ENCODE measurements at places on chromosomes 3 and 15. TPM values are rescaled to one million over a fixed set of nuclear protein-coding genes. Genes with fewer than 3 reads are reported as not detected.
A peak's percentile ranks its signal among the peaks of the same experiment; 100 is the strongest.

DNA sequence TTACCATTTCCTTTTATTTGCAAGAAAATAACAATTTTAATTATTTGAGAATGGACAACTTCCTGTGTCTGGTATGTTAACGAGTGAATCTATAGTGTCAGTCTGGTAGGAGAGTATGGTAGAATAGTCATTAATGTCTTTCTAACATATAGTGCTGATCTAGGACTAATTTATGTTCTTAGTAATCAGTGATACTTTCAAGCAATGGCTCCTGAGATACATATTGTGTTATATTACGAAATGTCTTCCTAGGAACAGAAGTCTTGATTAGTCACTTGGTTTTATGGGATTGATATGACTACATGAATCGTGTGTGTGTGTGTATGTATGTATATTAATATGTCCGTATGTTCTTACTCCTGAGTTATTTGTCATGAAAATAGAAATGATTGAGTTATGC, 66.6 kb upstream of the PAQR5 start:
- no peak for DNase-seq
- H3K27ac ChIP-seq = no peak overlapping the region

GRCh38 chr15:98039596-98039995, 79.1 kb downstream of the ARRDC4 start:
- H3K27ac ChIP-seq = no peak overlapping the region
- H3K4me3 ChIP-seq = no peak overlapping the region
- H3K4me1 ChIP-seq = peaks cover 10% of the 10 kb centered on the region
- DNase-seq = no peak

- no peak overlapping the region for H3K27ac ChIP-seq
- no peak for DNase-seq
- H3K4me1 ChIP-seq = no peaks in the 10 kb centered on the region
- H3K4me3 ChIP-seq = no peak overlapping the region
Observed at GRCh38 chr15:20349774-20350498, 191.7 kb downstream of the GOLGA6L6 start.

- no peak overlapping the region for H3K4me3 ChIP-seq
- DNase-seq = no peak
- no peak overlapping the region for H3K27ac ChIP-seq
- no peaks in the 10 kb centered on the region for H3K36me3 ChIP-seq
Observed at GRCh38 chr15:90565866-90566265, 36.1 kb downstream of the CRTC3 start.

- H3K27me3 ChIP-seq = no peaks in the 10 kb centered on the region
- H3K4me1 ChIP-seq = no peaks in the 10 kb centered on the region
- H3K4me3 ChIP-seq = no peak overlapping the region
- H3K27ac ChIP-seq = no peak overlapping the region
Observed at GRCh38 chr3:190265796-190266195, 56.5 kb downstream of the CLDN1 start.

- no peak overlapping the region for H3K27ac ChIP-seq
- no peaks in the 10 kb centered on the region for H3K4me1 ChIP-seq
- H3K27me3 ChIP-seq = no peaks in the 10 kb centered on the region
- no peaks in the 10 kb centered on the region for H3K36me3 ChIP-seq
- no peak for DNase-seq
Observed at GRCh38 chr3:154085071-154085470, 36.1 kb upstream of the ARHGEF26 start.

GRCh38 chr3:184804801-184805200, 7.2 kb upstream of the VPS8 start:
- no peaks in the 10 kb centered on the region for H3K27me3 ChIP-seq
- no peak for DNase-seq
- H3K27ac ChIP-seq = no peak overlapping the region
- H3K36me3 ChIP-seq = no peaks in the 10 kb centered on the region
- H3K4me3 ChIP-seq = no peak overlapping the region

- no peak overlapping the region for H3K27ac ChIP-seq
- H3K36me3 ChIP-seq = no peaks in the 10 kb centered on the region
- no peak overlapping the region for H3K4me3 ChIP-seq
Observed at GRCh38 chr3:157872902-157873301, 233.3 kb downstream of the SHOX2 start.

DNA sequence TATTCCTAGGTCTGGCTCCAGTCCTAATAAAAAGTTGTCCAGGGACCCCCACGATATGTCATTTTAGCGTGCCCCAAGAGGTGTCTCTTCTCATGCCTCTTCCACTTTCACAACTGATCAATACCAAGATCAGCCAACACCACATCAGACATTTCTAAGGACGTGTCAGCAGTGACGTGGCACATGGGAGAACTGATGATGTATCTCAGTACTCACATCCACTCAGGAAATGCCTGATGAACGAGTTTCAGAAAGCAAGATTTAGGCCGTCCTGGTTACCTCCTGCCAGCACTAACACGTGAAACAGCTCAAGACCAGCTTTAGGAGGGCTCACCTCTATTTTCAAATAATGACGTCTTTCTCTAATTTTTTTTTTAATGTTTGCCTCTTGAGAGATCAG, 19.6 kb downstream of the VGLL4 start:
- H3K4me1 ChIP-seq = peaks cover 14% of the 10 kb centered on the region
- no peak overlapping the region for H3K4me3 ChIP-seq
- H3K36me3 ChIP-seq = peaks cover 4% of the 10 kb centered on the region
- no peaks in the 10 kb centered on the region for H3K27me3 ChIP-seq

DNA sequence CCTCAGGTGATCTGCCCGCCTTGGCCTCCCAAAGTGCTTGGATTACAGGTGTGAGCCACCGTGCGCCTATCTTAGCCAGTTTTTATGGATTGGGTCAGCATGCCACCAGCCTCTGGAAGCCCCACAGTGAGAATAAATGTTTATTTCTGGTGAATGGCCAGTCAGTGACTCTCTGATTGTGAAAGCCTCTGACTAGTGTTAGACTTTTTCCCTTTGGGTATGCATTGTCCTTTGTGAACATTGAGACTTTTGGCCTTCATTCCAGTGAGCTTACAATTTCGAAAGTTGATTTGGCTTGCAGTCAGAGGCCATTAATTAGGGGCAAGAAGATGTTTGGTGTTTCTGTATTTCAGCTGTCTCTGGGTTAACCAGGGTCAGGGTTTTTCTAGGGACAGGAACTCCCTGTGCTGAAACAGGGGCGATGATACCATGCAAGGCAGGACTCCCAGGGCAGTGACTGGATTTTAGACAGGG, 274.5 kb upstream of the C2CD4B start:
- H3K4me3 ChIP-seq = no peak overlapping the region
- DNase-seq = no peak
- H3K27ac ChIP-seq = no peak overlapping the region

- H3K36me3 ChIP-seq = no peaks in the 10 kb centered on the region
- H3K4me3 ChIP-seq = no peak overlapping the region
- no peak overlapping the region for H3K27ac ChIP-seq
Observed at GRCh38 chr3:152097120-152097519, 171.6 kb upstream of the MBNL1 start.

- no peak overlapping the region for H3K4me3 ChIP-seq
- H3K4me1 ChIP-seq = peaks cover 3% of the 10 kb centered on the region
- DNase-seq = no peak
- H3K27me3 ChIP-seq = no peaks in the 10 kb centered on the region
- no peaks in the 10 kb centered on the region for H3K36me3 ChIP-seq
Observed at GRCh38 chr3:43194490-43195114, 88.7 kb upstream of the POMGNT2 start.

GRCh38 chr3:21729331-21729730, 21.7 kb downstream of the ZNF385D start:
- no peaks in the 10 kb centered on the region for H3K4me1 ChIP-seq
- DNase-seq = no peak
- no peaks in the 10 kb centered on the region for H3K36me3 ChIP-seq
- H3K27ac ChIP-seq = no peak overlapping the region

DNA sequence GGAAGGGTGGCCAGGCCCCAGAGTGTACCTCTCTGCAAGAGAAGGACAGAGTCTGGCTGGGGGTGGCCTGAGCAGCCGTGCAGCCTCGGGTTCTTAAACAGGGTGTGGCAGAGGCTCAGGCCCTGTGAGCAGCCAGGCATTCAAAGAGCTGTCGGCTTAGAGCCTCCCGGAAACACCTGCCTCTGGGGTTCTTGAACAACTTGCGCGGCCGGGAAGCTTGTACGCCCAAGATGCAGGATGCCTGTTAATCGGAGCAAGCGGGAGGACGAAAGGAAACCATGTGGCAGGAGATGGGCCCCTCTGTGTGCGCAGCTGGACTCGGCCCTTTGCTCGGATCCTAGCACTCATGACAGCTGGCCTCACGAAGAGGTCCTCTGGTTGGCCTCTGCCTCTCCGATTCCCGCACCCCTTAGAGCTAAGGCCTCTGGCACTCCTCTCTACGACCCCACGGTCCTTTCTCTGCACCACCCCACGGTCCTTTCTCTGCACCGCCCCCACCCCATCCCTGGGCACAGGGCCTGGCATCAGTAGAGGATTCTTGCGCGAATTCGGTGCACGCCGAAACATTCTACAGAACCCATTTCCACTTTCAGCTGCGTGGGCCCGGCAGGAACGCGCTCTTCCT, 23.9 kb upstream of the TXNRD3 start:
- no peak for DNase-seq
- peaks cover 8% of the 10 kb centered on the region for H3K27me3 ChIP-seq
- H3K4me3 ChIP-seq = no peak overlapping the region
- H3K36me3 ChIP-seq = no peaks in the 10 kb centered on the region

DNA sequence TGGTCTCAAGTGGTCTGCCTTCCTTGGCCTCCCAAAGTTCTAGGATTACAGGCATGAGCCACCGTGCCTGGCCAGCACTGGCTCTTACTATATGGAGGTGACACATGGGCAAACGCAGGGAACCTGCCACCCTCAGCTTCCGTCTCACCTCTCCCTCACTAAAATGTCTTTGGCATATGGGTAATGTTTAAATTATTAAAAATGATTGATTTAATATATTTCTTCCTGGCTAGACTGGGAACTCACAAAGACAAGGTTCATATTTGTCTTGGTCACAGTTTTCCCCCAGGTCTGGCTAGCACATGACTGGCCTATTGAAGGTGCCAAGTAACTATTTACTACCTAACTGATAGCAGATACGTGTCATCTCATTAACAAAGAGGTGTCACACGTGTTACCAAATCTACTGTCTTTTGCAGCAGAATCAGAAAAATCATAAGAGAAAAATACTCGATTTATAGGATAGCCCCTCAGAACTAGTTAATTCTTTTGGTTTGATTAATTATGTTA, 48.2 kb downstream of the SYNM start:
- no peak overlapping the region for H3K4me3 ChIP-seq
- peaks cover 5% of the 10 kb centered on the region for H3K4me1 ChIP-seq
- DNase-seq = no peak
- H3K36me3 ChIP-seq = no peaks in the 10 kb centered on the region
- no peaks in the 10 kb centered on the region for H3K27me3 ChIP-seq

- H3K27ac ChIP-seq = no peak overlapping the region
- peaks cover 27% of the 10 kb centered on the region for H3K36me3 ChIP-seq
- H3K4me3 ChIP-seq = no peak overlapping the region
- DNase-seq = no peak
- H3K4me1 ChIP-seq = peaks cover 20% of the 10 kb centered on the region
Observed at GRCh38 chr3:38022301-38022700, 7.1 kb downstream of the PLCD1 start.

DNA sequence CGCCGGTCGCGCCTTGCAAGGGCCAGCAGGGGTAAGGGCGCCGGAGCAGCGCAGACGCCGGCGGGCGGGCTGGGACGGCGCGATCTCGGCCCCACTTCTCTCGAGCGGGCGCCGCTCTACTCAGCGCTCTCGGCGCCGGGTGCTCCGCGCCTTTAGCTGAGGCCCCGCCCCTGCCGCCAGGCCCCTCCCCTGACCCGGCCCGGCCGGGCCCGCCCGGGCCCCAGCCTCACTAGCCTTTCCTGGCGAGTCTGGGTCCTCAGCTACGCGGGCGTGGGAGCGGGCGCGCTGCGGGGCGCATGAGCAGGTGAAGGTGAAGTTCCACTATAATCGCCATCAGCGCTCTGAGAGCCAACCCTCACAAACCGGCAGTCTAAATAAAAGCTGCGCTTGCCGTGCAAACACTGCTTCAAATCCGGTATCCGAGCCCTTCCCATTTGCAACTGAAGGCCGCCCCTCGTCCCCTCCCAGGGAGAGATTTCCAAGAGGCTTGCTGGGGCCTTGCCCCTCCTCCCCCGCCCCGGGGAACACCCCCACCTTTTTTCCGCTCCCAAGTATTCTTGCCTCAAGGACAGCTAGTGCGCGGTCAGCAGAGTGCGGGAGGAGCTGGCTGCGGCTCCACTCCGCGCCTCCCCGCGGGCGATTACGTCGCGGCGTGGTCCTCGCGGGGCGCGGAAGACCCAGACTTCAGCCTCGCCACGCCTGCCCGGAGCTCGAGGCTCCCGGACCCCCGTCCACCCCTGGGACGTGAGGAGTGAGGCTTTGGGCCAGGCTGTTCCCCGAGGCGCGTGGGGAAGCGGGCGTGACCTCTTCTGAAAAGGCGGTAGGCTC, at the start of gene RPP25:
RPP25 (minus strand) TSS at position 125 of the 828 bp plus-strand sequence. CDS start 189 bp downstream, outside the sequence.
- no peak for DNase-seq
- peaks cover 40% of the 10 kb centered on the region for H3K27me3 ChIP-seq
- peak within 1 kb of the TSS; percentile 65 for H3K4me3 ChIP-seq
- H3K4me1 ChIP-seq = peaks cover 53% of the 10 kb centered on the region

- H3K36me3 ChIP-seq = peaks cover 7% of the 10 kb centered on the region
- no peak overlapping the region for H3K4me3 ChIP-seq
- no peaks in the 10 kb centered on the region for H3K27me3 ChIP-seq
- H3K27ac ChIP-seq = no peak overlapping the region
Observed at GRCh38 chr3:29697989-29698388, 417.1 kb downstream of the RBMS3 start.

DNA sequence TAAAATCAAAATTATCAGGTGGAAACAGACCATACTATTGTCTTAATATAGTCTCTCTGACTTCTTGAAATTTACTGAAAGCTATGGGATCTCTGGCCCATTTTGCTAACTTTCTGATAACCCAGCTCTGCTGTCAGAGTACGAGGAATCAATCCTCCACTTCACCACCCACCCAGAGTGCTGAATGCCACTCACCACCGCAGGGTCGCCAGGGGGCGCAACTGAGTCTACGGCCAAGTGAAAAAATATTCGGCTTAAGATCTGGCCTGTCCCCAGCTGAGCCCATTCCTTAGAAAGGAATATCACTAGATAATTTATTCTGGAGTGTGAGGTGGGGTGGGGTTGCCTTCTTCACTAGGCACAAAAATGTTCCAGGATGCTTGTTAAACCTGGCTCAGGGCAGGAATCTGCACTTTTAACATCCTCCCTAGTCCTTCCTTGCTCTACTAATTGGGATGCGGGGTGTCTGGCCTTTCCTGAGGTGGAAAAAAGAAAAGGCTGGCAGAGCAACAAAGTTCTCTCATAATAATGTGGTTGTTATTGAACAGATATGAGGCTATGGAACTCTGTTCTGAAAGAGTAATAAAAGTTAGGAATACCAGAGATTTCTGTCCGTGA, 520.6 kb downstream of the MFSD1 start:
- no peaks in the 10 kb centered on the region for H3K27me3 ChIP-seq
- H3K27ac ChIP-seq = no peak overlapping the region
- no peak overlapping the region for H3K4me3 ChIP-seq

GOLGA8S gene
- 1.6 TPM for polyA plus RNA-seq

DZIP3 gene
- 53.5 TPM for polyA plus RNA-seq

CTXND1 gene
- 18.2 TPM for polyA plus RNA-seq

GOLGA8J gene
- 2.5 TPM for polyA plus RNA-seq

MYRIP gene
- 13.3 TPM for polyA plus RNA-seq

IQCF5 gene
- not detected for polyA plus RNA-seq

TRPM1 gene
- 0.05 TPM for polyA plus RNA-seq

FOXB1 gene
- 13.5 TPM for polyA plus RNA-seq

All from spinal cord (tissue), 10 donors.